ENCODE measurements at places on chromosomes 3 and 15.
A peak's percentile ranks its signal among the peaks of the same experiment; 100 is the strongest.

- no peak for DNase-seq
Measured at GRCh38 chr3:189363590-189364255, 192.0 kb downstream of the TPRG1 start.

DNA sequence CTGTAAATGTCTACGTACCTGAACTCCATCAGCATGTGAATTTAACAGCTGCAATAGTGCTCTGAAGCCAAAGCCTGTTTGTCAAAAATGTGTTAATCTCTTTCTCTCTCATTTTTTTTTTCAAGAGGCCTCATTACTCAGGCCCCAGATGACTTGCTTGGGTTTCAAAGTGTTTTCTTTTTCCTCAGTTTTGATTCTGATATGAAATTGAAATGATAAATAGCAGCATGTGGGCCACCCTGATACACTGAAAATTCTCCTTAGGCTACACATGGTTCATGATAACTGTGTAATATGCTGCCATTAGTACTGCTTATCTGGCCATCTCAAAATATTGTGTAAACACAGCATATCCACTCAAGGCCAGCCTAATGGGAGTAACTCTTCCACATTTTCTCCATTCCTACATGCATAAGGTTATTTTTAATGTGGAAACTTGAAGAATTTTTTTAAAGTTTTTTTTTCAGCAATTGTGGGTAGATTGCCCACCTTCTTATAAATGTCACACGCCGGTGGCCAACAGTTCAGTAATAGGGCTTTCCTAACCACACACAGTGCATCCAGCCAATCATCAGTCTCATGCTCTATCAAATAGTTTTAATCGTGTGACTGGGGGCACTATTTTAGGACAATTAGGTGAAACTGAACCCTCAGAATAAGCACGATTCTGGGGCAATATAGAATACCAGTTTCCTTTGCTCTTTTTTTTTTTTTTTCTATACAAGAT, 13.1 kb upstream of the DENND4A start:
- DNase-seq = no peak

GRCh38 chr15:59001946-59002345, 14.5 kb downstream of the RNF111 start:
- no peak for DNase-seq

DNA sequence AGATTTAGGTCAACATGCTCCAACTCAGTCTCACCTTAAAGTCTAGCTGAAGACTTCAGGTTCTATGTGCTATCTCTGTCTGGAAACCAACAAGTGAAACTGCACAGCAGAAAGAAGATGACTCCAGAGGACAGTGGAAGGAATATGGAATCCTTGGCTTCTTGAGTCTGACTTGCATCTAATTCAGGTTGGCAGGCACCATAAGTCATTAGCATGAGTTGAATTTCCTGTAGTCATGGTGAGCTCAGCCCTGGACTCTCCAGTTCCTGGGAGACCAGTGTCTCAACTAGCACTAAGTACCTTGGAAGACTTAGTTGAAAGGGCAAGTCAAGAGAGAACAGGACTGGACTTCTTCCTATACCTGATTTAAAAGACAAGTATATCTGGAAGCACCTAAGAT, 129.7 kb downstream of the DTWD1 start:
- no peak for DNase-seq

DNA sequence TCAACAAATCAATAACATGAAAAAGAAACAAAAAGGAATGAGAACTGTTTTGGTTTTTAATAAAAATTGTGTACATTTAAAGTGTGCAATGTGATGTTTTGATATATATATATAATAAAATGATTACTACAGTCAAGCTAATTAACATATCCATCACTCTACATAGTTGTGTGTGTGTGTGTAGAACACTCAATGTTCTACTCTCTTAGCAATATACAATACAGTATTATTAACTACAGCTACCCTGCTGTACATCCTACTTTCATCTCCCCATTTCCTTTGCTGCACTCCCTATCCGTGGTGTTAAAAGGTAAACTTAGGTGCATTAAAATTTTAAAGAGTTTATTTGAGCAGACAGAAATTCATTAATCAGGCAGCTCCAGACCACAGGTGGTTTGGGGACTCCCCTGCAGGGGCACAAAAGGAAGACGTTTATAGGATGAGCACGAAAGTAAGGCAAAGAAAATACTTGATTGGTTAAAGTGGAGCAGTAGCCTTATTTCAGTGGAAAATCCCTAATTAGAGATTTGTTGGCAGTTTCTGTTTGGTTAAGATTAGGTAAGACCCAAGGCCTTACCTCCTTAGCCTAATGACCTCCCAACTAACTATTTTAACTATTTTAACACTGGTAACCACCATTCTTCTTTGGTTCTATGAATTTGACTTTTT, 61.8 kb upstream of the SNRK start:
- DNase-seq = no peak

- no peak for DNase-seq
Measured at GRCh38 chr3:32836601-32837000, 18.8 kb downstream of the TRIM71 start.

GRCh38 chr15:89335298-89336041, 846 bp upstream of the POLG start:
- DNase-seq = no peak

DNA sequence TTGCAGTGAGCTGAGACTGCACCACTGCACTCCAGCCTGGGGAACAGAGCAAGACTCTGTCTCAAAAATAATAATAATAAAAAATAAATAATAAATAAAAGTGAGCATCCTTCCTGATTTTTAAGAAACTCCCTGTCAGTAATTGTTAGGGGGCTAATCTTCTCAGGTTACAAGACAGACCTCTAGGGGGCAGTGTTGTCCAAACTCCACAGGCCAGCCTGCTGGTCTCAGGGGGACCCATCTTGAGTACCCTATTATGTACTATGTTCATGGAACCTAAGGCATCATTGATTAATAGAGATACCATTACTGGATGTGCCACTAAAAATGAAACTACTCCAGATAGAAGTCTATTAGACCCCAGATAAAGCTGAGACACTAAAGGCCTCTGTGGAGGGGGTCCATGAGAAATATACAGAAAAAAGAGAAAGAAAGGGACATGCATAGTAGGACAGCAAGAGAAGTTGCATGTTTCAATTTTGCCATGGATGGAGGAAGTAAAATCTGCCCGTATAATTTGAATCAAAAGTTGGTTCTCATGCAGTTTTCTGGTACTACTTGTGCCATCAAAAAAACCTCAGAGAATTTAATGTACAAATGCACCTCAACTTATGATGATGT, 85.5 kb upstream of the CDV3 start:
- DNase-seq = no peak

DNA sequence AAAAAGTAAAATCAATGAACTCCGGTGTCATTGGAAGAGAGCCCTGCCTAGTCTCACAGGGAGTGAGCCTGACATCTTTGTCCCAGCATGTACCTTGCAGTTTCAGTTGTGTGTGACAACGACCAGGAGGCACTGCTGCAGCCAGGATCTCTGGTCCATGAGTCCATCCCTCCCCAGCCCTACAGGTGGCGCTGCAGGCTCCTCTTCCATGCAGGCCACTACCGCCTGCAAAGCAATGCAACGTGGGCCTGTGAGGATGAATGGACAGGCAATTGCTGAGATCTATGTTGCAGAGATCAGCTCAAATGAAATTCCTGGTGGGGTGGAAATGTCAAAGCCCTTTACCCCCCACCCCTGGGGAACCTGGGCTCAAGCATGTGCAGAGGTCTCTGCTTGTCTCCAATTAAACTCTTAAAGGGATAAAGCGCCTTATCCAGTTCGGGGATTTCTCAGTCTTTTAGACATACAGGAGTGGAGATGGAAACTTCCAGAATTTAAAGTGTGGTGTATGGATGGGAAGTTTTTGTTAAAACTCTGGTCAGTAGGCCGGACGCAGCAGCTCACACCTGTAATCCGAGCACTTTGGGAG, 35.8 kb downstream of the TKT start:
- peak; percentile 42 for DNase-seq

GRCh38 chr3:13475871-13476590, 4.1 kb upstream of the HDAC11 start:
- DNase-seq = no peak

DNA sequence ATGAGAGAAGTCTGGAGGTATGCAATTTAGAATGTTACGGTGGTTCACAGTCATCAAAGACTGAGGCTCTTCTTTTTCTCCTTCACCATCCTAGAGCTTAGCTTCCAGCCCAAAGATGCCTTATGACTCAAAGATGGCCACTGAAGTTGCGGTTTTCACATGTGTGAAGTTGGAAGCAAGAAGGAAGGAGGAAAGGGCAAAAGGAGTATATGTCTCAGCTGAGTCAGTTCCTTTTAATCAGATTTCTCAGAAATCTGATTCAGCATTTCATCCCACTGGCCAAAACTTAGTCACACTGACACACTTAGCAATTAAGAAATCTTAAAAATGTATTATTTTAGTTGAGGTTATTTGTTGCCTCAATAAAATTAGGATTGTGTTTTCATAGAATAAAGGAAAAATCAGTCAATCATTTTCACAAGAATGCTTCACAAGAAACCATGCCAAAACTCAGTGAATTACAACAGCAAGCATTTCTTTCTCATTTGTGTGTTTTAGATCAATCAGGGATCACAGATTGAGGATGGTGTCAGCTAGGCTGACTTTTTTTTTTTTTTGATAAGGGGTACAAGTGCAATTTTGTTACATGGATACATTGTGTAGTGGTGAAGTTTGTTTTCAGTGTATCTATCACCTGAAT, 211.1 kb upstream of the GADL1 start:
- peak; percentile 94 for DNase-seq

GRCh38 chr15:26889298-26889898, 22.5 kb downstream of the GABRA5 start:
- peak; percentile 46 for DNase-seq

GRCh38 chr3:9553948-9554513, 409 bp upstream of the LHFPL4 start:
- DNase-seq = no peak

DNA sequence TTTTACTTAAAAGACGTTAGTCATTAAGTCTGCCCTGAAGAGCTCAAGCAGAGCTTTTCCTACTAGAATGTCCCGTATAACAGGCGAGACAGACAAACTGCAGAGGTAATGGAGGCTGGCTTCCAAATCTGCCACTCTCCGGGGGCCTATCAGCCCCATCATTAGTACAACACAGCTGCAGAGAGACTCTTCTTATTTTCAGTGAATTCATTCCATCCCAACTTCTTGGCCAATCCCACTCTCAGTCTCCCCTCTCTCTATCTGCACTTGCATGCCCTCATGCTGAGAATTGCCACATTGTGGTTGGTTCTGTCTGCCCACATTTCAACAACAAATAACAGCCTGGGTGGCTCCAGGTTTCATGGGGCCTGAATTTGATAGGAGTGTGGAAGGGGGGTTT, 412.7 kb downstream of the ERC2 start:
- DNase-seq = no peak

DNA sequence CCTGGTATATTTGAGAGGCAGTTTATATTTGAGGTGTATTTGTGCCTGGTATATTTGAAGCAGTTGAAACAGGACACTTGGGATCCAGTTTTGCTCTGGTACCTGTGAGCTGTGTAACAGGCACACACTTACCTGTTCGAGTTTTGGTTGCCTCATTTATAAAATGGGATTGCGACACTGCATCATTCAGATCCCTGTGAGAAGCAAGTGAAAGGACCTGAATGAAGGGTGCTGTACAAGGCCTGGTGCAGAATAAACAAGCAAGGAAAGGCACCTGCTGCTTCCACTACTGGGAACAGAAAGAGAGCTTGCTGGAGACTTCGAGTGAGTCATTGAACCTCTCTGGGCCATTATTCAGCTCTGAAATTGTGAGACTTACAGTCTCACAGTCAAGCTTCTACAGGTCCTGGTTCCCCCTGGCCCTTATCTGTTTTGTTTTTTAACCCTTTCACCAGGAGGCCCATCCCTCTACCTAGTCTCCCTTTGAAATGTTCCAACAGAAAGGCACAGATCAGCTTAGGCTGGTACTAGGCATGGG, 11.5 kb downstream of the FETUB start:
- no peak for DNase-seq

DNA sequence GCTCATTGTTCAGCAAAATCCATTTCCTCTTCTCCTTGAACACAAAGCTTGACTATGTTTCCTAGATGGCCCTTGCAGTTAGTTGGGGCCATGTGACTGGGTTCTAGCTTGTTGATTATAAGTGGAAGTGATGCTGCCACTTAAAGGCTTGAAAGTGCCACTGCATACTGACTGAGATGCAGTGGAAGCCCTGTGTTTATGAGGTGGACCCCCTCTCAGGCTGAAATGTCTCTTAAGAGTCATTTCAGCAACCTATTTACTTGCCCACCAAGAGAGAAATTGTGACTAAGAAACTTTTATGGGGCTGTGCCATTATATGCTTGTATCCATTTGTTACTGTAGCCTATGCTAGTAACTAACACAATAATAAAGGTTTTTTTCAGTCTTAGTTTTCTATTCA, 8.4 kb upstream of the ANP32A start:
- no peak for DNase-seq

Data from fibroblast of skin of left quadriceps (primary cell).